ENCODE measurements at places on chromosomes 4 and X. TPM values are rescaled to one million over a fixed set of nuclear protein-coding genes. Genes with fewer than 3 reads are reported as not detected.

DNA sequence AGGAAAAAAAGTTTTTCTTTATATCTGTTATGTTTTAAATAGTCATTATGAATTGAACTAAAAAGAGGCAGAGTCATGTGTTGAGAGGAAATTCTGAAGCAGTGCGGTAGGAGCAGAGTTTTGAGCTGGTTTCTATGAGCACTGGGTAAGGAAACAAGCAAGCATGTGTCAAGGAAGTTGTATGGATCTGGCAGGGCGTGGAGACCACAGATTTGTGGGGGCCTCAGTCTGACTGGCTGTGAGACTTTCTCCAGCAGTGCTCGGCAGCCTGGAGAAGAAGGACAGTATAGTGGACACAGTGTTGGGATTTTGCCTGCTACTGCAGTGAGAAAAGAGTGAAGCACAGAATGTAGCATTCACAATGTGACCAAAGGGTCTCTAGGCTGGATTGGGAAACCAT is 399.1 kb downstream of the INPP4B start:
- no peaks in the 10 kb centered on the region for H3K4me1 ChIP-seq
- no peak overlapping the region for H3K4me3 ChIP-seq
- H3K36me3 ChIP-seq: no peaks in the 10 kb centered on the region
- DNase-seq: no peak
- H3K27me3 ChIP-seq: no peaks in the 10 kb centered on the region

SYP gene
- total RNA-seq: 2.1 TPM

ETDA gene
- not detected for total RNA-seq

SRP72 gene
- 205 TPM for total RNA-seq

FLNA gene
- 672 TPM for total RNA-seq

AMTN gene
- not detected for total RNA-seq

DNA sequence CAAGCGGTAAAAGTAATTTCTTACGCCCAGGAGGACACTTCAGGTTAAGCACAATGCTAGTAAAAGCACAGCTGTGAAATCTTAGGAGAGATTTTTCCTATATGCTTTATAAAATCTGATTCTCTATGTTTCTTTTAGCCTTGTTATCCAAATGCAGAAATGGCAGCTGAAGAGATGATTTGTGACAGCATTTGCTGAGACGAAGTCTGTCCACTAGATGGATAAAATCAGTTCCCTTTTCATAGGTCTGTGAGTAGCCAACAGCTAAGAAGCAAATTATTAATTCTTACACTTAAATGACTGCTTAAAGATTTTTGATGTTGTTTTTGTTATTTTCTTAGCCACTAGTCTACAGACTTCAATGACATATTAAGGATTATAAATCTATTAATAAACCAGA is 5.3 kb downstream of the GPM6A start:
- no peak overlapping the region for H3K27ac ChIP-seq
- H3K27me3 ChIP-seq: no peaks in the 10 kb centered on the region
- no peak overlapping the region for H3K4me3 ChIP-seq
- DNase-seq: no peak

DNA sequence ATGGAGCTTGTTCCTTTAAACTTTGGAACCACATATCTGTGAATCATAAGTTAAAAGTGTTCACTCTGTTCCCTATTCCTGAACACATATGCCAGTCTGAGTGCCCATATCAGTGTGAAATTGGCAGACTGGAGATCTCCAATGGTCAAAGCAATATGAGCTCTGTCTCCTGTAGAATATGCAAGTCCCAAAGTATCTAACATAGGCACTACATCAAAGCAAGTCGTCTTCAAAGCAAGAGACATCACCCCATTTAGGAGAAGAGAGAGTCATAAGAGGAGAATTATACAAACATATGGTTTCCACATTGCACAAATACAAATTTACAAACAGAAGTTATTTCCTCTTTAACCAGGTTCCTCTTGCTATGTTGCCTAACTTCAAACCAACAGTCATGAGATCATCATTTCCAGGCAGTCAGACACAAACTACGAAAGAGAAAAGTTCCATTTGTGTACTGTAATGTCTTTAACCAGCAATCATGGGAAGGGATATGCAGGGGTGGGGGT is 9.9 kb upstream of the GK start:
- no peak overlapping the region for H3K4me3 ChIP-seq
- DNase-seq: no peak
- no peaks in the 10 kb centered on the region for H3K36me3 ChIP-seq
- H3K4me1 ChIP-seq: no peaks in the 10 kb centered on the region

GRCh38 chr4:182513587-182514291 is 270.5 kb downstream of the TENM3 start:
- no peaks in the 10 kb centered on the region for H3K4me1 ChIP-seq
- H3K27ac ChIP-seq: no peak overlapping the region
- no peaks in the 10 kb centered on the region for H3K36me3 ChIP-seq
- no peak for DNase-seq

GLRA2 gene
- not detected for total RNA-seq

DNA sequence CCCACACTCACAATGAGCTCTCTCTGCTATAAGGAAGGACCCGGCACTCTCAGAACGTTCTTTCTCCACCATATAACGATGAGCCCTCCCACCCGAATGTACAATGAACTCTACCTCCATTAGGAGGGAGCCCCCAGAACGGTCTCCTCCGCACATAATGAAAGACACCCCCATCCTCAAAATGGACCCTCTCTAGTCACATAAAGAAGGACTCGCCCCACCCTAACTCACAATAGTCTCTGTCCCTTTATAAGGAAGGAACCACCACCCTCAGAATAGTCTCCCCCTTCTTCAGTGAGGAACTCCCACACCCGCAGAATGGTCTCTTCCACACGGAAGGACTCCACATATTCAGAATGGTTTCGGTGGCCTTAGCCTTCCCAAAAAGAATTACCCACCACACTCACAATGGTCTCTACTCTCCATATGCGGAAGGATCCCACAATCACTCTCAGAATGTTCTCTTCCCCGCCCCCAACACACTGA is 477 bp downstream of the SLC35A2 start:
- peak; percentile 32 for DNase-seq
- H3K27me3 ChIP-seq: no peaks in the 10 kb centered on the region
- H3K36me3 ChIP-seq: peaks cover 64% of the 10 kb centered on the region

DNA sequence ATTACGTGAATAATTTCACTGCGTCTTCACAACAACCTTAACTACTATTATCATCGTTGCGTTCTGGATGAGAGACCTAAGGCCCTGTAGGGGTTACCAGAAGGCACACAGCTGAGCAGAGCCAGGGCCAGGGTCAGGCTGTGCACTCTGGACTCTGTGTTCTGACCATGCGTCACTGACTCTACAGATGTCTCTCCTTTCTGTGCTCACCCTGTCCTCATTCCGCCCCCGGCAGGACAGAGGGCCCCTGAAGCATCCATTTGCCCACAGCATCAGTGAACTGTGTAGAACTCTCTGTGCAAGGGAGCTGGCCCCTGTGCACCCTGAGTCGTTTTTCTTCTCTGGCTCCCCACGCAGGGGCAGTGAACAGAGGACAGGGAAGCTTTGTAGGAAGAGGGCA is 21.3 kb downstream of the GPKOW start:
- H3K36me3 ChIP-seq: peaks cover 9% of the 10 kb centered on the region
- no peaks in the 10 kb centered on the region for H3K27me3 ChIP-seq

SSX2B gene
- 3.3 TPM for total RNA-seq

GRCh38 chr4:184889666-184890335 is 64.0 kb upstream of the ACSL1 start:
- H3K4me1 ChIP-seq: 0 out of 2 replicates have a peak, but pooled peaks cover 5% of the 10 kb centered on the region
- no peaks in the 10 kb centered on the region for H3K36me3 ChIP-seq
- no peak overlapping the region for H3K27ac ChIP-seq
- DNase-seq: no peak
- H3K27me3 ChIP-seq: no peaks in the 10 kb centered on the region

- no peak overlapping the region for H3K27ac ChIP-seq
- no peak for DNase-seq
- H3K27me3 ChIP-seq: no peaks in the 10 kb centered on the region
- H3K4me3 ChIP-seq: no peak overlapping the region
These were observed 6.3 kb upstream of the YIPF6 start for GRCh38 chrX:68492583-68492982.

DNA sequence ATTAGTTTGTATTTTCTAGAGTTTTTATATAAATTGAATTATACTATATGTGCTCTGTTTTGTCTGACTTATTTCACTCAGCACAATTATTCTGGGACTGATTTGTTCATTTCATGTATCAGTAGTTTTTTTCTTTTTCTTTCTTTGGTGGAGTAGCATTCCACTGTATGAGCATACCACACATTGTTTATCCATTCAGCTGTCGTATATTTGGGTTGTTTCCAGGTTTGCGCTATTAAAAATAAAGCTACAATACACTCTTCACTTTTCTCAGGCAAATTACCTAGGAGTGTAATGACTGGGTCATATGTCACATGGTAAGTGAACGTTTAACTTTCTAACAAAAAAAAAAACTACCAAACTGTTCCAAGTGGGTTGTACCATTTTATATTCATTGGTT is 9.6 kb upstream of the OTUD4 start:
- no peaks in the 10 kb centered on the region for H3K36me3 ChIP-seq
- DNase-seq: no peak
- H3K4me3 ChIP-seq: no peak overlapping the region
- no peak overlapping the region for H3K27ac ChIP-seq
- H3K27me3 ChIP-seq: no peaks in the 10 kb centered on the region

DNA sequence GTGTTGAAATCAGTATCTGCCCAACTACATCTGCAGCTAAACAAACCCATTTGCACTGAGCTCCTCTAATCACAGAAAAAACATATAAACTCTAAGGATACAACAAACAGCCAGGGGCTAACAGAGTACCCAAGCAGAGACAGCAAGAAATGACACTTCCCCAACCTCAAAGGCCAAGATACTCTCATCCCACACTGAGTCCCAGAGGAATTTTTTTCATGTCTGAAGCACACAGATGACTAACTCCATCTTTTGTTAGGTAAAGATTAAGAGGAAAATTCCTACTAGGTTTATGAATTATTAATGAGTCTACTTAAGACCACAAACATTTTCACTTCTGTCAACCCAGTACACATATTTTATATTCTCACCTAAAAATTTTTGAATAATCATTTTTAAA is 31.6 kb downstream of the SEPSECS start:
- no peaks in the 10 kb centered on the region for H3K4me1 ChIP-seq
- H3K27ac ChIP-seq: no peak overlapping the region
- DNase-seq: no peak
- no peak overlapping the region for H3K4me3 ChIP-seq

DNA sequence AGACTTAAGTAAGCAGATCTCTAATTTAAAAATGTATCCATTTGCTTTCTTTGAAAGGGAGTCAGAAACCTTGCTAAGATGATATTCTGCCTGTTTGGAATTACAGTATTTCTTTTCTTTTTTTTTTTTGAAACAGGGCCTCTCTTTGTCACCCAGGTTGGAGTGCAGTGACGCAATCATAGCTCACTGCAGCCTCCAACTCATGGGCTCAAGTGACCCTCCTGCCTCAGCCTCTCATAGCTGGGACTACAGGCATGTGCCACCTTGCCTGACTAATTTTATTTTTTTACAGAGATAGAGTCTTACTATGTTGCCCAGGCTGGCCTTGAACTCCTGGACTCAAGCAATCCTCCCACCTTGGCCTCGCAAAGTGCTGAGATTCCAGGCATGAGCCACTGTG is 40.0 kb downstream of the ANAPC4 start:
- DNase-seq: no peak
- H3K27ac ChIP-seq: no peak overlapping the region
- no peaks in the 10 kb centered on the region for H3K4me1 ChIP-seq
- peaks cover 67% of the 10 kb centered on the region for H3K36me3 ChIP-seq
- no peak overlapping the region for H3K4me3 ChIP-seq

DNA sequence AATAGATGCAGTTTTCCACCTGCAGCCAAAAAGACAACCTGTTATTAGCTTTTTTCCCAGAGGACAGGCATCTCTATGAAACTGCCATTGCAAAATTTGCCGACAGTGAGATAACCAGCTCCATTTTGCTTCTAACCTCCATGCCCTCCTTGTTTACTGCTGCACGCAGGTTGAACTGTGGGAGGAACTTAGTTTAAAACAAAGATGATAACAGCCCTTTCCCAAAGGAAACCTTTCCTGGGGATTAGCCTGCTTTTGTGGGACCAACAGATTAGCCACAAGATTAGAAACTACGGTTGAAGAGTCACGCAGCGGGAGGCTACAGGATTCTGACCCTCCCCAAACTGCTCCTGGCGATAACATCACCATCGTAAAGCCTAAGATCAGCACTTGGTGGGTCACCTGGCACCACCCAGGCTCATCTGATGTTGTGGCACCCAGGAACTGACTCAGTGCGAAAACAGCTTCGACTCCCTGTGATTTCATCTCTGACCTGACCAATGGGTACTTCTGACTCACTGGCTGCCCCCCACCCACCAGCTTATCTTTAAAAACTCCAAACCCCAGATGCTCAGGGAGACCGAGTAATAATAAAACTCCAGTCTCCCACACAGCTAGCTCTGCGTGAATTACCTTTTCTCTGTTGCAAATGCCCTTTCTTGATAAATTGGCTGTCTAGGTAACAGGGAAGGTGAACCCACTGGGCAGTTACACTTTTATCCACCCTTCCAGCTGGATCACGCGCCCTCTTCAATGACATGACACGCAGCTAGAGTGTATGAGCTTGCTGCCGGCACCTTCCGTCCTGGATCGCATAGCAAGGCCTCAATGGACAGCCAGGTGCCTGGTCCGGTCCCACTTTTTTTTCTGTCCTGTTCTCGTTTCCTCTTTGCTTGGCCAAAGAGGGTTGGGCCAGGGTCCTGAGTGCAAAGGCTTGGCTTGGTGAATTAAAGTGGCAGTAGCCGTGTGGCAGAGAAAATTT is 27.2 kb downstream of the NOP14 start:
- H3K27ac ChIP-seq: peak overlapping the region; percentile 68
- no peaks in the 10 kb centered on the region for H3K27me3 ChIP-seq
- peaks cover 62% of the 10 kb centered on the region for H3K36me3 ChIP-seq
- DNase-seq: no peak
- H3K4me3 ChIP-seq: peak overlapping the region; percentile 84
- peaks cover 17% of the 10 kb centered on the region for H3K4me1 ChIP-seq

- no peak overlapping the region for H3K4me3 ChIP-seq
- H3K27ac ChIP-seq: no peak overlapping the region
- no peaks in the 10 kb centered on the region for H3K4me1 ChIP-seq
- no peaks in the 10 kb centered on the region for H3K36me3 ChIP-seq
- H3K27me3 ChIP-seq: no peaks in the 10 kb centered on the region
These were observed 165.8 kb downstream of the SHROOM4 start for GRCh38 chrX:50648156-50648555.

NRK gene
- 0.07 TPM for total RNA-seq

SLC38A5 gene
- 213 TPM for total RNA-seq

AFM gene
- total RNA-seq: 0.07 TPM

DNA sequence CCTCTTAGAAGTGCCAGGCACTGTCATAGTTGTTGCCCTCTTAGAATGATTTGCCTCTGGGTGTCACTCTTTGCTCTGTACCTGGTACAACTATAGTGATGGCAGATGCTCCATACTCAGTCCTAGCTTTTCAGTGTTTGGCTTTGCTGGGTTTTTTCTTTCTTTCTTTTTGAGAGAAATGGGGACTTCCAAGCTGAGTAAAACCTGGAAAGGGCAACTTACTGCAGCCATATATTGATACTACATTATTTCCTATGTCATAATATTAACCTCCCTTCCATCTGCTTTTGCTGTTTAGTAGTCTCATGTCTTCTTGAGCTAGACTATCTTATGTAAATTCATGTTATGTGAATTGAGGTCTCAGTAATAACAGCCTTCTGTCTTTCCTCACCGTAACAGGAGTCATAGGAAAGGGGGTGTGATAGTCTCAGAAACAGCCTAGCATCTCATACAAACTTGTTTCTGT is 49.0 kb downstream of the NIPAL1 start:
- no peak overlapping the region for H3K27ac ChIP-seq
- no peak overlapping the region for H3K4me3 ChIP-seq
- no peaks in the 10 kb centered on the region for H3K4me1 ChIP-seq
- DNase-seq: no peak

All from K562 (cell line).